NCI-H510A treated with DMSO at 0.1 percent for 48 hours (cell line): ENCODE measurements at places on chromosomes 3 and 15.

GRCh38 chr3:80970292-80970691 is 791.2 kb downstream of the GBE1 start:
- no peak for DNase-seq

DNA sequence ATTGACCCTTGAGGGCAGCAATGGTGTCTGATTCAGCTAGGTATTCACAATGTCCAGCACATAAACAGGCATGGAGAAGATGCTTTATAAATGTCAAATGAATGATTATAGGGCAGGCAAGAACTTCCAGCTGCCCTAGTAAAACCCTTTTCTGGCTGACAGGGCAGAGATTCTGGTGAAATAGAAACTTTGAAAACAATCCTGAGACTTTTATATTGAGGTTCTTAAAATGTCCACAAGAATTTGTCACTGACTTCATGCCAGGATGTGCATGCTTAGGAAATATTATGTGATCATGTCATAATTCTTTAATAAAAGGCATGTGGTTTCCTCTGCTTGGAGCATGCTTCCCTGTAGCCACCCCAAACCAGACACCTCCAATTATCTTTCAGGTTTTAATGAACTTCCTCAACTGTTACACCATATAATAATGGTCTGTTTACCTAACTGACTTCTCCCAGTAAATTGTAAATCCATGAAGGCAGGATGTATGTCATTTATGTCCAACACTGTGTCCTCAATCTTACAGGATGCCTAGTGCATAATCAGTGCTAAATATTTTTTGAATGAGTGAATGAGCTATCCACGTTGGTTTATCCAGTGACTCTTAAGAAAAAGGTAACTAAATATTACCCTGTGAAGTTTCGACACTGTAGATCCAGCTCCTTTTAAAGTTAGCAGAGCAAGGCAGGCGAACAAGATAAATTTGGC is 43.4 kb upstream of the CLRN1 start:
- DNase-seq, result no peak

DNA sequence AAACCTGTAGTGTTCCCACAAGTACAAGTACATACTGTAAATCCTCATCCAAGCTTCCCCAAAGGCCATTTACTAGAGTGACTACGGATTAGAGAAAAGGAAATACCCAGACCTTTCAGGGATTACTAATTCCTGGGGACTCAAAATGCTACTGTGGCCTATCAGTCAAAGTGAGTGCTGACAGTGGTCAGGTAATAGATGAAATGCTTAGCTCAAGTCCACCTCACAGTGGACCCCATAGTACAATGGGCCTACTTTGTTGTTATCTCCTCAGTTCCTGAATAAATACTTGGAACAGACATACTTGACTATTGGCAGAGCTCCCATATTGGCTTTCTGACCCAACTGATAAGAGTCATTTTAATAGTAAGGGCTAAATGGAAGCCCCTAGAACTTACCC is 61.6 kb downstream of the MAP4 start:
- DNase-seq, result no peak

- no peak for DNase-seq
Measured at GRCh38 chr3:103048068-103048722, 613.4 kb downstream of the ZPLD1 start.

DNA sequence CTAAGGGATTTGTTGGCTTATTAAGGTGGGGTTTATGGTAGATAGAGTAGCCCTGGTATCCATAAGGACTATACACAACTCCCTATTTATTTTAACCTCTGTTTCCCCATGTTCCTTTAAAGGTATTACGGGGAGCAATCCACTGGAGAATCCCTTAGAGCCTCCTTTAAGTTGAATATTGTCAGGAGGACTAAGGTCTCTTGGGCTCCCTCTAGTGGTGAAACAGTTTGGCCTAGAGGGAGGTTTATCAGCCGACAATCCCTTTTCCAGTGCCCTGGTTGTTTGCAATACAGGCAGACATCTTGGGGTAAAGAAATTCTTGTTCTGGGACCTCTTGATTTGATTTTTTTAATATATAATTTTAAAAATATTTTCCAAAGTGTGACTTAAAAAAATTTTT is 12.9 kb downstream of the OPA1 start:
- peak; percentile 43 for DNase-seq

DNA sequence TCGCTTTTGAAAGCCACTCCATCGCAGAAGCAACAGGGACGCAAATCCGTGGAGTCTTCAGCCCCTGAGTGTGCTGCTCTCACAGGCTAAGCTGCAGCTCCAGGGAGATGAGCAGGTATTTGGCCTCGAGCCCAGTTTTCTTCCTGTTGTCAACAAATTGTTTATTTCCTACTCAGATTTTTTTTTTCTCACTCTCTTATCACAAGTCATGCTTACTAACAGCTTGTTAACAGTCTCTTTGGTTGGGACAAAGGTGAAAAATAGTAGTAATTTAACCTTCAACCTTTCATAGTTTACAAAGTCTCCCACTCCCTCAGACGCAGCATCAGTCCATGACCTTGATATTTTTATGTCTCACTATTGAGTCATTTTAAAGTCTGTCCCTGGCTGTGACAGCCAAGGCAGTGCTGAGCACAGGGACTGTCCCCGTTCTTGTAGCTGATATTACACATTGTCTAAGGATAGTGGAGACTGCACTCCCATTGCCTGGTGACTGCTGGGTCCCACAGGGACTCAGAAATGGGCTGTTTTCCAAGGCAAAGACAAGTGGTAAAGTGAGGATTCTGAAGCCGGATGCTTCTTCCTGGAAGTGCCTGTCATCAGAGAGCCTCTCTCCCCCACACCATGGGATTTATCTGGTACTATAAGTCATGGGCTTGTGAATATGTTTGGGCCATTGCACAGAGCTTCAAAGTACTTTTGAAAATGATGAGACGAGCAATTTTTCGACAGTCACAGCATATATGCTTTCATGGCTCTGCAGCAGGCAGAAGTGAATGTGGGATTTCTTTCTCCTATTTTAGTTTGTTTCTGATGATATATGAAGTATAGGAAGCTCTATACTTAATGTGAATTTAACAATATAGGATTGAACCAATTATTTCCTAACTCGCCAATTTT is 59.8 kb upstream of the UNC13C start:
- DNase-seq, result peak; percentile 25

DNA sequence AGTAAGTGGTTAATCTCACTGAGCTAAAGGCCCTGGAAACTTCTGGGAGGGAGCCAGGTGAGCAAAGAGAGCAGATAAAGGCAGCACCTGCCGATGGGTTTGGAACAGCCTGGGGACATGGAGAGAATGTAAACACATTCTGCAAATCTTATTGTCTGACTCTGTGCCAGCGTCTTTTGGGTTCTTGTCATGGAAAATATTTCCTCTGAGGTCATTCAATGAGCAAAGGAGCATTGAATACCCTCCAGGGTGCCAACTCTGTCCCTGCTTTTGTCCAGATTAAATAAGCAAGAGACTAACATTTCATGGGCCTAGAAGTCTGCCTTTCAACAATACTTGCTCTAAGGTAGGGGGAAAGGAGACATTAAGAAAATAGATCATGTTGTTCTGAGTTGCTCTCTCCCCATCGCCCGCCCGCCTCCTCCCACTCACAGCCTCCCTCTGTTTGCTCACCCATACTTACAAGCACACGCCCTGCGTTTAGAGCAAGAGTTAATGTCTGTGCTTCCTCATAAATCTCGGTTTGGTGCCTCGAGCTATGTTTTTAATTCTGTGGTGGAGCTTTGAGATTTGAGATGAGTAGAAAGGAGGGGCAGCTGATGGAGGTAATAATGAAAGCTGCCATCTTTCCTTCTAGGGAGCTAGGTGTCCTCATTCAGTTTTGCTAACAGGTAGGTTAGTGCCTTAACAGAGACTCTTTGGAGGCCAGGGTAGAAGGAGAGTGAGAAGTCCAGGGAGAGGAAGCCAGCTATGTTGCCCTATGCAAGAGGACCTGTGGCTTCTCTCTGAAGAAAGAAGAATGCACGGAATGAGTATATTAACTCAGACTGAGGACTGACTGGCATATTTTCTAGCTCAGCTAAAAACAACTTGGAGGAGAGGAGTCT is 132.9 kb downstream of the TPRG1 start:
- DNase-seq, result peak; percentile 96

- peak; percentile 36 for DNase-seq
Measured at GRCh38 chr3:196631682-196632045, 7.8 kb upstream of the NRROS start.

DNA sequence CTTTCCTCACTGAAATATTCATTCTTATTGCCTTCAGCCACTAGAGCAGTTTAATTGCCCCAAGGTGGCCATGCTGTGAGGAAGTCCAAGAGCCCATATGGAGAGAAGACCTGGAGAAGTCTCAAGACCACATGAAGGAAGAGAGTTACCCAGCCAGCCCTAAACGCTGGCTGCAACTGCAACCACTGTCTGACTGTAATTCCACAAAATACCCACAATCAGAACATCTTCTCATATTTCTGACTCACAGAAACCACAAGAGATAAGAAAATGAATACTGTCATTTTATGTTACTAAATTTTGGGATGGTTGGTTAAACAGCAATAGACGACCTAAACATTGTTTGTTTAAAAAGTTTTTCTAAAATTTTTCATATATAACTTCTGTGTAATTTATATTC is 14.7 kb upstream of the SST start:
- DNase-seq, result no peak

DNA sequence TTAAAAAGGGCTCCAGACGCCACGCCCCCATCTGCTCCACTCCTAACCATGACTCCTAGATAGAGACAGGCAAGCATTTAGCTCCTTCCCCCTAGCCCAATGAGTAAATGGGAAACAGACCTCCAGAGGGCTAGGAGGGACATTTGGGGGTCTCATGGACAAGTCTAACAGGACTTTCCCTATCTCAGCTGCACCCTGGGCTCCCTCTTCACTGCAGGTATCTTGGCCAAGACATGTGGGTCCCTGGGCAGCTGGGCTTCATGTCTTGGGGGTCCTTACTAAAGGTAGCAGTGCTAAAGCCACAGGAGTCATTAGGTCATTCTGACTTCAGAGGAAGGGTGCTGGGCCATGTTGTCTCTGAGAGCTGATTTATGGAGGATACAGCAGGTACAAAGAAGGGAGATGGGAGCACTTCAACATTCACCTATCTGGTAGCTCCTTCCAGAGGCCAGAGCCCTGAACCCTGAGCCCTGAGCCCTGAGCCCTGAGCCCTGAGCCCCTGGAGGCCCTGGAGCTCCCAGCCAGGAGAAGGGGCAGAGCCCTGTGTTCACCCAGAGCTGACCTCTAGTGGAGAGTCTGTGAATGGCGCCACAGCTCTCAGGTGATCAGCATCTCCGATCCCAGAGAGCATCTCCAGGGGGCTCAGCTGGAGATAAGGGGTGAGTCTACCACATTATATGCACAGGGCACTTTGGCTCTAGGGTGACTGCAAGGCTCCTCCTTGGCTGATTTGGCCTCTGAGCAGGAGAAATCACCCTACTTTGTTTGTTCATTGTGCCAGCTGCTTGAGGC is 40.1 kb upstream of the EPHB1 start:
- DNase-seq, result no peak

GRCh38 chr3:180680097-180680430 is 775 bp upstream of the CCDC39 start:
- DNase-seq, result peak; percentile 81

- no peak for DNase-seq
Measured at GRCh38 chr3:172711454-172711795, 558 bp upstream of the NCEH1 start.

GRCh38 chr15:87944050-87944449 is 312.5 kb downstream of the NTRK3 start:
- DNase-seq, result no peak

DNA sequence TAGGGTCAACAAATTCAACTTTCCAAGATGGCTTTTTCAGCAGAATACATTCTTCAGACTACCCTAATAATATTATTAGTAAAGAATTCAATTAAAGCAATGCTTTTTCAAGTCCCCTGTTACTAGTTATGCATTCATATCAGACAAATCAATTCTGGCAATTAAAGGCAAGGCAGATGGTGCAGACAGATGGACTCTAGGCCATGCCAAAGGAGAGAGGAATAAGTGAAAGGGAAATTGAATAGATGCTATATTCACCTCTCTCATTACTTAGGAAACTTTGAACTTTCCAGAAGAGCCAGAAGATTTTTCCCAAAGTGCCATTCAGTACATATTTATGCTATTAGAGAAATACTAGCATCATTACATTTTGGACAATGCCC is 487.7 kb upstream of the RASGRP1 start:
- no peak for DNase-seq

DNA sequence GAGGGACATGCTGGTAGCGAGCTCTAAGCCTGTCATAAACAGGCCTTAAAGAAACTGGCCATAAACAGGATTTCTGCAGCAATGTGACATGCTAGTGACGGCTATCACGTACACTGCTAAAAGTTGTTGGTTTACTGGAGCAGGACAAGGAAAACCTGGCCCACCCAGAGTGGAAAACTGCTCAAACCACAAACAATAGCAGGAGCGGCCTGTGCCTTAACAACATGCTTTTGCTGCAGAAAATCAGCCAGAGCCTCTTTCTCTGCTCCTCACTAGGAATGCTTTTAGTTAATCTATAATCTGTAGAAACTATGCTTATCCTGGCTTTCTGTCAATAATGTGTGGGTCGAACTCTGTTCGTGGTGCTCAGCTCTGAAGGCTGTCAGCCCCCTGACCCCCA is 202.9 kb upstream of the UBE3A start:
- DNase-seq, result no peak

- DNase-seq, result no peak
Measured at GRCh38 chr15:35427091-35427490, 118.9 kb downstream of the DPH6 start.
